ENCODE measurements at places on chromosomes 11 and 22. TPM values are rescaled to one million over a fixed set of nuclear protein-coding genes. Genes with fewer than 3 reads are reported as not detected.
A peak's percentile ranks its signal among the peaks of the same experiment; 100 is the strongest.

DNA sequence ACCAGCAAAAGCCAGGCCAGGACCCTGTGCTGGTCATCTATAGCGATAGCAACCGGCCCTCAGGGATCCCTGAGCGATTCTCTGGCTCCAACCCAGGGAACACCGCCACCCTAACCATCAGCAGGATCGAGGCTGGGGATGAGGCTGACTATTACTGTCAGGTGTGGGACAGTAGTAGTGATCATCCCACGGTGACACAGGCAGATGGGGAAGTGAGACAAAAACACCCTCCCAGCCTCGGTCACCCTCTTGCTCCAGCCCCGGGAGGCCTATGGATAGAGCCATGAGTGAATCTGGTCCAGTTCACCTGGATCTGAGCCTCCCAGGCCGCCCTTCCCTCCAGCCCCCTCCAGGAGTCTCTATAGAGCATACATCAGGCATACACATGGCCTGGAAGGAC is 115.2 kb upstream of the IGLL5 start:
- no peaks in the 10 kb centered on the region for H3K27me3 ChIP-seq
- no peaks in the 10 kb centered on the region for H3K36me3 ChIP-seq
- no peak overlapping the region for H3K4me3 ChIP-seq
- H3K4me1 ChIP-seq: no peaks in the 10 kb centered on the region
- H3K27ac ChIP-seq: no peak overlapping the region

- no peaks in the 10 kb centered on the region for H3K4me1 ChIP-seq
- no peaks in the 10 kb centered on the region for H3K36me3 ChIP-seq
- no peak overlapping the region for H3K27ac ChIP-seq
- DNase-seq: no peak
Observed at GRCh38 chr22:27987557-27987956, 68.5 kb upstream of the PITPNB start.

- H3K27ac ChIP-seq: peak overlapping the region; percentile 44
- no peak for DNase-seq
- no peaks in the 10 kb centered on the region for H3K36me3 ChIP-seq
- no peaks in the 10 kb centered on the region for H3K27me3 ChIP-seq
- H3K4me1 ChIP-seq: peaks cover 56% of the 10 kb centered on the region
Observed at GRCh38 chr11:67417425-67417824, 1.9 kb downstream of the CARNS1 start.

DNA sequence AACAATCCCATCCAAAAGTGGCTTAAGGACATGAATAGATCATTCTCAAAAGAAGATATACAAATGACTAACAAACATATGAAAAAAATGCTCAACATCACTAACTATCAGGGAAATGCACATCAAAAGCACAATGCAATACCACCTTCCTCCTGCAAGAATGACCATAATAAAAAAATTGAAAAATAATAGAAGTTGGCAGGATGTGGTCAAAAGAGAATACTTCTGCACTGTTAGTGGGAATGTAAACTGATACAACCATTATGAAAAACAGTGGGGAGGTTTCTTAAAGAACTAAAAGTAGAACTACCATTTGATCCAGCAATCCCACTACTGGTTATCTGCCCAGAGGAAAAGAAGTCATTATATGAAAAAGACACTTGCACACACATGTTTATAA is 77.7 kb upstream of the SC5D start:
- H3K27ac ChIP-seq: no peak overlapping the region
- H3K4me1 ChIP-seq: no peaks in the 10 kb centered on the region

The PRG3 gene
- total RNA-seq: not detected

The TMEM25 gene
- total RNA-seq: 6.7 TPM

DNA sequence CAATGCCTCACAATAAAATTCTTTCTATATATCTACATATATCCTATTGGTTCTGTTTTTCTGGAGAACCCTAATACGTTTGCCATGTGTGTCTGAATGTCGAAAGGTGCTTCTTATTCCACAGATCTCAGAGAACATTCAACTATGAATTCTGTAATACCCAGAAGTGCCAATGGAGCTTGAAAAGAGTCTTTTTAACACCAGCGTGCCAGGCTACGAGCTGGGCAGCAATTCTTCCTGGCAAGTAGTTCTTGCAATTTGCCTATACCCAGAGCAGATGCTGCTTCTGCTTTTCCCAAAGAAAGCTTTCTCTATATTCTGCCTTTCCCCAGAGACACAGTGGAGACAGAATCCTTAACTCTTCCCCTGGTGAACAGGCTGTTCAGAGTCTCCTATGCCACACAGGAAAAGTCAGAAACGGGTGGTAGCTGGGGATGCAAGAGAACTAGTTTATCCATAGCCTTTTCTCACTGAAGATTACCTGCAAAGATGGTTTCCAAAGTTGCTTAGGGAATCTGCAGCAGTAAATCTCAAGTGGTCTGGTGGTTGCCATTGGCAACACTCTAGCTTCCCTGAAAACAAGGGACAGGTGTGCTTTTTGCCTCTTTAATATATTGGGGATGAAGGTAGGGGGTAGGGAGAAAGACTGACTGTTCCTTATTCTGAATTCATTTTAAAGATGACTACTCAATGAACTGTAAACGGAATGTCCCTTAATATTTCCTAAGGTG is 16.8 kb upstream of the PAFAH1B2 start:
- H3K27ac ChIP-seq: no peak overlapping the region
- no peaks in the 10 kb centered on the region for H3K4me1 ChIP-seq
- peaks cover 2% of the 10 kb centered on the region for H3K27me3 ChIP-seq
- no peak overlapping the region for H3K4me3 ChIP-seq
- H3K36me3 ChIP-seq: no peaks in the 10 kb centered on the region

The MMP8 gene
- not detected for total RNA-seq

DNA sequence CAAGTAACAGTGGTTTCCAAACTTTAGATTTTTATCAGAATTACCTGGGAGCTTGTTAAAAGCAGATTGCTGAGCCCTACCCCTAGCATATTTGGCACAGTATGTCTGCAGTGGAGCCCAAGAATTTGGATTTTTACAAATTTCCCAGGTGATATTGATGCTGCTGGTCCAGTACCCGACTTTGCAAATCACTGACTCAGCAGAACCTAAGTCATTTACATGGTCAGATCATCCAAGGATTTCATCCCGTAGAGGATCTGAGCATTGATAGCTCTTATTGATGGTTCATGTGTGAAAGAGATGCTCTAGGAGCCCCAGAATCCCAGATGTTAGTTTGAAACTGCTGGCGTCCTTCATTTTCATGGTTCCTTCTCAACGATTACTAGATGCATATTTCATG is 6.0 kb downstream of the C11orf97 start:
- no peaks in the 10 kb centered on the region for H3K36me3 ChIP-seq
- H3K4me3 ChIP-seq: no peak overlapping the region
- no peak for DNase-seq

GRCh38 chr22:49259839-49260615 is 567.6 kb downstream of the BRD1 start:
- H3K4me3 ChIP-seq: no peak overlapping the region
- no peaks in the 10 kb centered on the region for H3K27me3 ChIP-seq
- no peak for DNase-seq
- H3K4me1 ChIP-seq: no peaks in the 10 kb centered on the region
- H3K36me3 ChIP-seq: no peaks in the 10 kb centered on the region
- H3K27ac ChIP-seq: no peak overlapping the region

DNA sequence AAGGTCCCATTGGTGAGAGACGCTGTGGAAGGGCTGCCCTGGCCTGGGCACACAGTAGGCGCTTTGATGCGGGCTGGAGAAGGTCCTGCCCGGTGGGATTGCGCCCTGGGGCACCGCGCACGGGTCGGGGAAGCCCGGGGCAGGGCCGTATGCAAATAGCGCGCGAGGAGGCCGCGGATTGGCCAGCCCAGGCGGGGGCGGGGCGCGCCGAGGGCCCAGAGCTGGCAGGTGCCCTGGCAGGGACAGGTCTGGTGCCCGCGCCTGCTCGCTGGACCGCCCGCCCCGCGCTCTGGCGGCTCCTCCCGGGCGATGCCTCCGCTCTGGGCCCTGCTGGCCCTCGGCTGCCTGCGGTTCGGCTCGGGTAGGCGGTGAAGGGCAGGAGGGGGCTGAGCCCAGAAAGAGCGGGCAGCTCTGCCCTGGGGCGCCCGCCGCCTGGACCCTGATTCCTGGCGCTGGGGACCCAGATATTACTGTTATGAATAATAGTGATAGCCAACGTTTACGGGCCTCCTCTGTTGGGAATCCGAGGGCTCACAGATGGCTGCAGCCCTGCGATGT is at the start of gene UPK3A:
TSS of gene UPK3A (plus strand) at position 245 of the 558 bp plus-strand sequence. CDS start at position 310, 65 bp downstream.
- no peak for DNase-seq
- no peaks in the 10 kb centered on the region for H3K27me3 ChIP-seq
- H3K27ac ChIP-seq: no peak within 1 kb of the TSS
- H3K4me3 ChIP-seq: peak within 1 kb of the TSS; percentile 17
- H3K36me3 ChIP-seq: no peaks in the 10 kb centered on the region
- no peaks in the 10 kb centered on the region for H3K4me1 ChIP-seq

The MB gene
- total RNA-seq: 17.3 TPM

GRCh38 chr22:27114186-27114585 is 456.8 kb downstream of the MIAT start:
- no peaks in the 10 kb centered on the region for H3K36me3 ChIP-seq
- DNase-seq: no peak
- H3K27ac ChIP-seq: no peak overlapping the region
- H3K4me3 ChIP-seq: no peak overlapping the region

DNA sequence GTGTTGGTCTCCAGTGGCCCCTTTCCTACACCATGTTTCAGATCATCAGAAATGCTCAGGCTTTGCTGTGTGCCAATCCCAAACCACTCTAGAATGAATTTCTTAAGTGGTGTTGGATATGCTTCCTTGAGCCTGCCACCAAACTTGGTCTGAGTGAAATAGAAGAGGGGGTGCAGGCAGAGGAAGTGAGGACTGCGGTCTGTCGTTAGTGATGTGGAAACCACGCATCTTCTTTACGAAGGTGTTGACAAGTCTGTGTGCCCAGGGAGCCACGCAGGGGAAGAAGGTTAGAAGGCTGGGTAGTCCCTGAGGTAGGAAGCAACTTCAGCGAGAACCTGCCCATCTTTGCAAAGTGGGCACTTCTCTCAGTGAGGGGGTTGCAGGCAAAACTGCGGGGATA is 187.4 kb upstream of the NAV2 start:
- H3K4me1 ChIP-seq: no peaks in the 10 kb centered on the region
- H3K27ac ChIP-seq: no peak overlapping the region
- no peak for DNase-seq
- H3K36me3 ChIP-seq: no peaks in the 10 kb centered on the region
- H3K27me3 ChIP-seq: peaks cover 11% of the 10 kb centered on the region
- H3K4me3 ChIP-seq: no peak overlapping the region

The POLA2 gene
- 39.0 TPM for total RNA-seq

DNA sequence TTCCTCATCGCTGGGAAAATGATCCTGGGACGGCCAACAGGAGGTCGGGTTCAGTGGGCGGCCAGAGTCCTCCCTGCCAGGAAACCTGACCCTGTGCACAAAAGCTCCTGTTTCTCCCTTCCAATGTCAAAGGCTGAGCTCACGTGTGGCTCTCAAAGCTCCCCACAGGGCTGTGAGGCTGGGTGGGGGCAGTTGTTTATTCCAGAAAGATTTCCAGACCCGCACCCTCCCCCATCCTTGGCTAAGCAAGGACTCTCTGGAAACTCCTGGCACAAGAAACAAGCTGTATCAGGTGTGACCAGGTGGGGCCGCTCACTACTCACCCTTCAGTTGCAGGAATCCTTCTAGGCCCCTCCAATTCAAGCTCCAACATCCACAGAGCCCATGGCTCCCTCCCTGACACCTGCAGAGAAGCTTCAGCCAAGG is 131.9 kb downstream of the SHANK2 start:
- H3K4me1 ChIP-seq: no peaks in the 10 kb centered on the region
- no peak for DNase-seq
- H3K4me3 ChIP-seq: no peak overlapping the region
- no peak overlapping the region for H3K27ac ChIP-seq
- H3K27me3 ChIP-seq: no peaks in the 10 kb centered on the region

GRCh38 chr11:7437696-7438095 is 47.6 kb upstream of the OLFML1 start:
- DNase-seq: no peak
- H3K27ac ChIP-seq: no peak overlapping the region
- no peak overlapping the region for H3K4me3 ChIP-seq
- no peaks in the 10 kb centered on the region for H3K4me1 ChIP-seq
- H3K27me3 ChIP-seq: no peaks in the 10 kb centered on the region

DNA sequence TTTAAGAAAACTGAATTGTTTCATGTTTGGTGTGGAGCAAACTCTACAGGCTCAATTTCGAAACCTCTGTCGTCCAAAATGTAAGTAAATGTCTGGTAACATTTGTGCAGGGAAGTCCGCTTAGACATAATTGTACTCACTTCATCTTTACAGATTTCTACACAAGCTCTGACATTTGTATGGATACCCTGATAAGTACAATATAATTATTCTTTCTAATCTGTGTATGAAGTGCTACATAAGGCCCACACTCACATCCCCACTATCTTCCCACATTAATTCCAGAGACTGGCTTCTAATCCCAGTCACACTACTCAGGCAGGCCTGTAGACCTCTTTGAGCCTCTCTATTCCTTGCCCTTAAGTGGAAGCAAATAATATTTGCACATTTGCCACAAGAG is 129.2 kb upstream of the LMO1 start:
- no peaks in the 10 kb centered on the region for H3K36me3 ChIP-seq
- no peaks in the 10 kb centered on the region for H3K27me3 ChIP-seq

All from Panc1 (cell line).